ENCODE measurements at places on chromosomes 6 and 20.

DNA sequence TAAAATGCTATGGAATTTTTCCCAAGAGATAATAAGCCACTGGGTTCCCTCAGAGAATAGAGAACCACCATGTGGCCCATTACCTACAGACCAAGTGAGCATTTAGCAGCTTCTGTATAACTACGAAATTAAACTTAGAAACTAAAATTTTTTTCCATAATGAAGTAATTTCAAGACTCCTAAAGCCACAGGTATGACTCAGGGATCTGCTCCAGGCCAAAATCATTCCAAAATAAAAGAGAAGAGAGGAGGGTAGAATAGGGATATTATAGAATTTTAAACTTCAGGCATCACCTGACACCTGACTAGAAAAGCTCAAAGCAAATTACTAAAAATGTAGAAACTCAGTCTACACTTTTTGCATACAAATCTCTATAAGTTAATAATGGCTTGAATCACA is 108.9 kb upstream of the DST start:
- DNase-seq, result no peak

DNA sequence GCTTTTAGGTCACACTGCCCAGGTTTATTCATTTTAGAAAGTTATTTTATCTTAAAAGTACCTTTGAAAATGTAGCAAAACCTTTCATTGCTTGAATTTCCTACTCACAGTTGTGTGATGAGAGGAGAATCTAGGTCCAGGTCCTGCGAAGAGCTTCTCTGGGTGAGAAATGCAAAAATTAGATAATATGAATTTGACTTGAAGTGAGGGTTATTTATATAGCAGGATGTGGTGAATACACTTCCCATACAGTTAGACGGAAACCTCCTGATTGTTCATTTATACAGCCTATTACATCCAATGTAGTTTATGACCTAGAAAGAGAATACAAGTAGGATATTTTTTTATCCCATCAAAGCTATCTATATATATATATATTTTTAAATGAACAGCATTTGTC is 30.5 kb downstream of the CDKAL1 start:
- DNase-seq, result no peak

- DNase-seq, result no peak
Observed at GRCh38 chr6:34359418-34360158, 32.9 kb downstream of the NUDT3 start.

DNA sequence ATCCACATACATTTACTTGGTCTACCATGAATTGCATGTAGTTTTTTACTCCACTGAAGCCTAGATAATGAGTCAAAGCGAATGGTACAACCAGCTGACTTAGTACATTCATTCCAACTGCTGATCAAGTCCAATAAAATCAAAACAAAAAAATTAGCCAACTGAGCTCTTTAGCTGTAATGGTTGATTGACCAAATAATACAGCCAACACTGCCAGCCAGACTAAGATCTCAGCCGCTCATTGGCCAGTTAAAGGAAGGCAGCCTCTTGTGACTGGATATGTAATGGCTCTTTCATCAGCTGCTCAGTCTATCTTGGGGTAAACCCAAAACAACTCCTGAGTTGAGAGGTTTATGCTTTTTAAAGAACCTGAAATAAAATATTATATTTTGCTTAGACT is 204.3 kb upstream of the RSPO3 start:
- DNase-seq, result no peak

- DNase-seq, result no peak
Observed at GRCh38 chr6:128064540-128064895, 163.7 kb upstream of the THEMIS start.

- DNase-seq, result no peak
Observed at GRCh38 chr6:56230976-56231566, 16.3 kb downstream of the COL21A1 start.

DNA sequence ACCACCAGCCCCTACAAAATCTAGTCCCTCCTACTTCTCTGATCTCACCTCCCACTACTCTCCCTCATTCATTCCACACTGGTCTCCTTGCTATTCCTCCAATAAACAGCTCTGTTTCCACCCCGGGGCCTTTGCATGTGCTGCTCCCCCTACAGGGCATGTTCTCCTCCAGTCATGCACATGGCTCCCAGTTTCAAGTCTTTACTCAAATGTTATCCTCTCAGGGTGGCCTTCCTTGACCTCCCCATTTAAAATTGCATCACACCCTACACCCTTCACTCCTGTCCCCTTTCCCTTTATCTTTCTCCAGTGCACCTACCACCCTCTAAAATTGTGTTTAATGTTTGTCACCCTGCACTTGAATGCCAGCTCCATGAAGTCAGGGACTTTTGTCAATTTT is 174.5 kb downstream of the MRPL14 start:
- no peak for DNase-seq

DNA sequence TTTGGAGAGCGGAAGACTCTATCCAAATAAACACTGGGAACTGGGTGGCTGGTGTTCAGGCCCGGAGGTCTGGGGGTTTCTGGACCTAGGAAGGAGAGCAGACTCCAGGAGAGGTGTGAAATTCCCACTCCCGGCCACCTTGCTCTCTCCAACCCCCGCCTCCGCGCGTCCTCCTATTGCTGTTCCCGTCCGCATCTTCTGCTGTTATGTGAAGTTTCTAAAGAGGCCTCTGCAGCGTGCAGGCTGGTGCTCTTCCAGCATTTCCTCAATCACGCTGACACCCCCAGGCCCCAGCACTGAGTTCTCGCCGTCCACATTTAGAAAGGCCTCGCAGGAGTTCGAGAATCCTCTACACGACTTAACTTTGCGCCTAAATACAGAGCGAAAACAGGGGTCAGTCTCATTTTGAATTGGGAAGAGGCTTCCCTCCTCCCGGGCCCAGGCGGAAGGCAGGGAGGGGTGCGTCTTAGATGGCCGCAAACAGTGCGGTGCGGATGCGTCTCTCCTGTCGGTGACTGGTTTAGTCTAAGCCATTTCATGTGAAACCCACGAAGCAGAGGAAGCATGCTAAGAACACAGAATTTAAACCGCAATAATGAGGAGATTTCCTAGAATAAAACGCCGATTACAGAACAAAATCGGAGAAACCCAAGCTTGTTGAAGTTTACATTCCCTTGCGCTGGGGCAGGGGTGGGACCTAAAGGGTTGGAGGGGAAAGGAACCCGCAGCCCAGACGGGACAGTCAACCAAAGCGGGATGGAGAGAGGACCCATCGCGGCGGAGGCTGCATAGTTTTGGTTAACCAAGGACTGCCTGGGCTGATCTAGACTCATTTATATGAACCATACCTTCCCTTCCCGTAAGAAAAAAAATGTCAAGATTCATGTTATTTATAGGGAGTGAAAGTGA is 4.0 kb upstream of the FOXF2 start:
- no peak for DNase-seq

All from stimulated activated CD4-positive, alpha-beta T cell treated with anti-CD3 and anti-CD28 coated beads, Interleukin-12 subunit alpha, Interleukin-12 subunit beta, amount 100 ng/mL, for 24 hours (primary cell).